ENCODE measurements at places on chromosomes 4 and X. TPM values are rescaled to one million over a fixed set of nuclear protein-coding genes. Genes with fewer than 3 reads are reported as not detected.

The HCCS gene
- total RNA-seq: 26.8 TPM

The OTC gene
- not detected for total RNA-seq

DNA sequence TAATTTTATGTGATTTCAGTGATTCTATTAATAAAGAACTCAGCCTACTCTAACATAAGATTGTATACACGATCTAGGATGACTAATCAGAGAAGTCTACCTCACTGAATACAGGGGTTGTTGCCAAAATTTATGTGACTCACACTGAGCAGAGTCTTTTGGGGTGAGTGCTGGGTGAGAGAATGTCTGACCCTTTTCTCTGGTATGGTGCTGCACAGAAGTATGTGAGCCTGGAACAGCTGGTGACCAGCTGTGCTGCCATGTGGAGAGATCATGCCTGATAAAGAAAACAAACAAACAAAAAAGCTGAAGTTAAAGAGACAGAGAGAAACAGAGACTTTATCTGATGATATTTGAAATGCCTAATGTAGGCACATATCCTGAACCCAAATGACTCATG lies 618.1 kb upstream of the GRIA3 start:
- DNase-seq: no peak

DNA sequence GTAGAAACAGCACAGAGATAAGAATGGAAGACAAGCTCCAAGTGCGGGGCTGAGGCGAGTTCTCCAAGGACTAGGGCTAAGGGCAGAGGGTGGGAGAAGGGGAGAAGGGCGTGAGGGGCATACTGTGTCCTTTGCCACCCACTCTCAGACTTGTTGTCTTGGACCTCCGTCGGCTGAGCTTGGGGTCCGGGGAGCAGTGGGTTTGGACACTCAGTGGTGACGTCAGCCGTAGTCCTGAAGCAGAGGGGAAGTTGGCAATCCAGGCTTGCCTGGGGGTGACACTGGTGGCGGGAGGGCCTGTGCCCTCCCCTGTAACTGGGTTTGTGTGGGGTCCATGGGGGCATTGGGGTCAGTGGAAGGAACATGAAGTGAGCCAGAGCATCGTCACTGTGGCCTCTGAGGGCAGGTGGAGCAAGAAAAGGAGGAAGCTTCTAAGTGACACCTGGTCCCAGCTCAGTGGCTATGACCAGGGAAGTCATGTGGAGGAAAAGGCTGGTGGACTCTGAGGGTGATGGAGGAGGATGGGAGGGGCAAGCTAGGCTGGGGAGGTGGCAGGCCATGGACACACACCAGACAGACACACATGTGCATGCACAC lies 17.6 kb downstream of the CD99 start:
- no peak for DNase-seq

DNA sequence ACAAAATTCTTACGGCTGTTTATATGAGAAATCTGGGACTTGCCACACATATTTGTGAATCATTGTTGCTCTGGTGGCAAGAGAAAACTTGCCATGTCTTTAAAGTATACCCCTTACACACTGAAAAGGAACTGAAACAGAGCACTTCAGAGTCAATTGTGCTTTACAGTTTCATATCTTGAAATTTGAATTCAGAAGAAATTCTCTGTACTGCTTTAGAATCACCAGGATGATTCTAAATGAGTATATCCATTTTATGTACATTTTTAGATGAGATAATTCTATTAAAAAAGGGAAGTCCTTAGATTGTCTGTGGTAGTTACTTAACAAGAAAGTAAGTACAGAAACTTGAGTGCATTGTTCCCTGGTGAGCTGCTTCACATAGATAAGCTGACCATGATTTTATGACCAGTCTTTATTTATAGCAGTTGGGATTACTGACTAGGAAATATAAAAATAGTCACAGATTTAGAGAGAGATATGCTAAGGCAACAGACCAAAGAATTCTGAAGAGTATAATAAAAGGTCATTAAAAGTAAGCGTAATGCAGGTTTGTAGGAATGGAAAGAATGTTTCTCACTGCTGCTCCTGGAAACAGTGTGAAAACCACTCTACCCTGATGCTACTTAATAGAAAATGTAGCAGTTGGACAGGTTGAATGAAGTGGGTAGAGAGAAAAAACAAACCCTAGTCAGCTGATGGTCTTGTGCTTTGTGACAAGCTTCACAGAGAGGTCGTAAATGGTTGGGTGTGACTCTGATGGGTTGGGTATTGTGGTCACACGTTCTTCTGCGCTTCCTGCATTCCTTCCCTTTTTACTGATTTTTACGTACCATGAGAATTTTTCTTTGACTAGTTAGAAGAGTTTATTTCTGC lies 41.0 kb downstream of the FNIP2 start:
- DNase-seq: no peak

The REELD1 gene
- total RNA-seq: 0.21 TPM

- DNase-seq: no peak
These were observed 60.7 kb downstream of the GAB1 start for GRCh38 chr4:143397335-143397734.

DNA sequence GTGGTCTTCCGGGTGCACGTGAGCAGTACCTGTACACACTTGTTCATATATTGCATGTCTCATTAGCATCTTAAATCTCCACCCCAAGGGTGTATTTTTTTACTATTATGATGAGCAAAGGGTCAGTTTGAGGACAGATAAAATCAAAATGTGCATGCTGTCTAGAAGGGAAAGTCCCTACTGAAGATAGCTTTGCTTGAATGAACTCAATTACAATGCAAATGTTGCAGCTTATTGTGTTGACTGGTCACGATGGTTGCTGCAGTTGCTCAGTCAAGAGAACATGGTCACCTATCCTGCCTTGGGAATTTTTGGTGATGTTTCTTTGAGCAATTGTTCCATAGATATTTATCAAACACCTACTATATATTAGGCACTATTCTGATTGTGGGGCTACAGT lies 103.8 kb upstream of the MID1IP1 start:
- DNase-seq: no peak

Measured in activated CD4-positive, alpha-beta memory T cell treated with anti-CD3 and anti-CD28 coated beads for 36 hours (primary cell).